ENCODE measurements at places on chromosomes 5 and 9.

GRCh38 chr5:178458140-178458539 lies 132.1 kb downstream of the COL23A1 start:
- DNase-seq = no peak

- DNase-seq = no peak
Observed at GRCh38 chr5:15575666-15576065, 75.7 kb downstream of the FBXL7 start.

DNA sequence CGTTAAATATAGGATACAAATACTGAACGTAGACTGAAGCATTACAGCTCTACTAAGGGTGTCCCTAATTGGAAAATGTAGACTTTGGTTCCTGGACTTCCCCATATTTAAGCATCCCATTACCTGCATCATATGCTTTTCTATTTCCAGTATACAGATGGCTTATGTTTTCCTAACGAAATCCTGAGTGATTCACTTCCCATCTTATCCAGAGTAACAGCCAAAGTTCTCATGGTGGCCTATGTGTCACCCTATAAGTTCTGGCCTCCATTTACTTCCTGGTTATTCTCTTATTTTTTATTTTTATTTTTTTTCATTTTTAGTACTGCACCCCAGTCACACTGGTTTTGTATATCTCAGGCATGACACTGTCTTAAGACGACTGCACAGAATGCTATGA lies 552.3 kb downstream of the PRDM9 start:
- no peak for DNase-seq

DNA sequence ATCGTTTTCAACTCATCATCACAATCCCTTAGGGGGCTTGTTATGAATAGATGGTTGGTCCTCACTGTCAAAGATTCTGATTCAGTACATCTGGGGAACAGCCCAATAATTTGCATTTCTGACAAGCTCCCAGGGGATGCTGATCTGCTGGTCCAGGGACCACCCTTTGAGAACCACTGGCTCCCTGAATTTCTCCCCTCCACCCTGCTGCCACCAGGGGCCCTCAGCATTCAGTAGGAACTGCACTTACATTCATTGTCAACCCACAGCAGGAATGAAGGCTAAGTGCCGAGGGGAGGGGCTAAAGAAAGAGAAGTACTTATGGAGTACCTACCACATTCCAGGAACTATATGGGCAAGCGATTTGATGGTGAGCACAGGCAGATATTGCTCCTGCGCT lies 85.9 kb downstream of the BOD1 start:
- DNase-seq = no peak

- no peak for DNase-seq
Observed at GRCh38 chr5:62960781-62961180, 382.2 kb downstream of the LRRC70 start.

DNA sequence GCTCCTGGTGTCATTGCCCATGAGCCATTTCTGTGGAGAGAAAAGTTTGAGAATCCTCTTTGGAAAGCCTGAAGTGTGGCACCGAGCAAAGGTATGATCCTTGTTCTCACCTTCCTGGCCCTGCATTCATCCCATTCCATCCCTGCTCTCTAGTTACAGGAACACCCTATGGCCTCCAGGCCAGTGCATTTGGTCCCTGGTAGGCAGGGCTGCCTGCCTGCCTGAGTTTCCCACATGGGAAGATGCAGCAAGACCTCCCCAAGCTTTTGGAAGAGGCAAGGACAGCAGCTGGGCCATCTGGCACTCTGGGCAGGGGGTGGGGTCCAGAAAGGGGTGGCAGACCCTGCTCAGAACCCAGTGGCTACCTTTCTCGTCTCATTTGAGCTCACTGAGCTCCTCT lies 24.5 kb downstream of the IGIP start:
- DNase-seq = peak; percentile 10
